GM12892 (cell line): ENCODE measurements at places on chromosomes 13 and 19.

DNA sequence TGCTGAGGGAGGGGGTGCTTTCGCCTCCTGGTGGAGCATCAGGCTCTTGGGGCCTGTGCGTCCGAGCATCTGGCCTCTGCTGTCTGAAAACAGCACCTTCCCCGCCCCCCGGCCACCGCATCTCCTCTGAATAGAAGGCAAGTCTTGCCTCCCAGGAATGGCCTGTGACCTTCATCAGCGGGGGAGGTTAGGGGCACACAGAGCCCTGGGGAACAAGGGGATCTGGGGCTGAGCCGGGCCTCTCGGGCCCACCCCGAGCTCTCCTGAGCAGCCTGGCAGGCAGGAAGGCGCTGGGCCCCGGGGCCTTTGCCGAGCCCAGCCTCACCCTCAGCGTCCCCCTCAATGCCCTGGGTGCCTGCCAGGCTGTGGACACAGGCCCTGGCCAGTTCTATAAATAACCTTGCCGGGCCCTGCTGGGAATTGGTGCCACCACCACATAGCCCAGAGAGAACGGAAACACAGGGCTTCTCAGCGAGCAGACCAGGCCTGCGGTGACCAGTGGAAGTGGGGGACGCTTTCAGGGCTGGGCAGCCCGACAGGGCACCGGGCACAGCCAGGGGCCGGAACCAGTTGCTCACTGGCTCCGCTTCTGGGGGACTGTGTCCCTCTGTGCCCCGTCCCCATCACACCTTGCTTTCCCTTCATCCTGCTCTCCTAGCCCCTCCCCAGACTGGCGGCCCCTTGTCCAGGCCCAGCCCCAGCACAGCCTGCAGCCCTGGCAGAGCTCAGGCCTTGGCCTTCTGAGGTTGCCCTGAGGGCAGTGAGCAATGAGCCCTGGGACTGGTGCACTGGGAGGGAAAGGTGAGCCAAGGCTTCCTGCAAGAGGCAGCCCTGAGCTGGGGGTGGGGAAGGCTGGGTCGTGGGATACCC lies 9.5 kb downstream of the STK11 start:
- no peak for DNase-seq

GRCh38 chr19:48253999-48254398 lies 1.7 kb downstream of the CARD8 start:
- no peak for DNase-seq

DNA sequence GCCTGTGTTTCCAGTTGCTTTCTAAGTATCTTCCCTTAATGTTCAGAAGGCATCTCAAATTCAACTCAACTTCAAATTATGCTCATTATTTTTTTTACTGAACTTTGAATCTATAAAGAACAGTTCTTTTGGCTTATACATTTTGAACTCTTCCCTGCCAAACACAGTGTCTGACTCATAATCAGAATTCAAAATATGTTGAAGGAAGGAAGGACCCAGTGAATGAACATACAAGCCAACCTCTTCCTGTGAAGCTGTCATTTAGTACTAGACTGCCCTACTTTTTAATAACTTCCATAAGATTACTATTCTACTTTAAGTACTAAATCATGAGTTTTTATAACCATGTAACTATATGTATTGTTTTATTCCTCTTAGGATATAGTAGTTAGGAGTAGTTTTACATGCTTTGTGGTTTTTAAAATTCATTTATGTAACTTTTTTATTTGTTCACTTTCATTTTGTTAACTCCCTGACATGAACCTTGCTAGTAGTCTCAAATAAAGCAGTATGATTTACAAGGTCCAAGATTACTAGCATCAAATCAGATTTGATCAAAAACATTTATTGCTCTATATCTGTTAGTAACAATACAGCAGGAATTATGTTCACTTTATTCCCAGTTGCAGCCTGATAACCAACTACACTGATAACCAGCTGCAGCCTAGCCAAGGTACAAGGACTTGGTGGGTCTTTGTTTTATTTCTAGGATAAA lies 6.4 kb downstream of the NUDT15 start:
- no peak for DNase-seq

DNA sequence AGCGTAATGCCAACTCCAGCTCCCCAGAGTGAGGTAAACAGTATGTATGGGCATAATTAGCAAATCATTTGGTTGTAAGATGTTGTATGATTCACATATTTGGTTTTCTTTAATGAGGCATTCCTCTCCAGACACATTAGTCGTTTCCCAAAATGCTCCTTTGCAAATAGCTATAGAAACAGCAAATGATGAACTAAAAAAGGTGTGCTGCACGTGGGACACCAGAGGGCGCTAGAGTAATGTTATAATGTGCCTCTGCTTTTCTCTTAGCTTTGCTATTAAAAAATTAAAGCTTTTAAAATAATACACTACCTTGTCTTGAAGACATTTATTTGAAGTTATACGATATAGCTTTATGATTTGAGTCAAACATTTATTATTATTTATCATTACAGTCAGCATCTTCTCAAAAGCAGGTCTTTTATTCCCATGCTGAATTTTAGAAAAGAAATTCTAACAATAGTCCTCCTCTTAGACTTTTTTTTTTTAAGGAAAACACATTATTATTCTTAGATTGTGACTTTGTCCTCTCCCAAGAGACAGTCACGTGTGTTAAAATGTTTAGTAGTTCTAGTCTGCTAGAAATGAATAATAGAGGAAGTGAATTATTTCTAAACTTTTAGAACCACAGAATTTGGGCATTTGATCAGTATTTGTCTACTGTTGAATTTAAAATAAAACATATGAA lies 121.6 kb upstream of the FRY start:
- DNase-seq = no peak

- DNase-seq = no peak
Measured at GRCh38 chr13:100388923-100389322, 199.7 kb downstream of the GGACT start.

- DNase-seq = no peak
Measured at GRCh38 chr13:89923736-89924135, 1423.8 kb upstream of the MIR17HG start.
